ENCODE measurements at places on chromosomes 2 and 18.

GRCh38 chr2:184767059-184767458 is 168.7 kb downstream of the ZNF804A start:
- DNase-seq: no peak

DNA sequence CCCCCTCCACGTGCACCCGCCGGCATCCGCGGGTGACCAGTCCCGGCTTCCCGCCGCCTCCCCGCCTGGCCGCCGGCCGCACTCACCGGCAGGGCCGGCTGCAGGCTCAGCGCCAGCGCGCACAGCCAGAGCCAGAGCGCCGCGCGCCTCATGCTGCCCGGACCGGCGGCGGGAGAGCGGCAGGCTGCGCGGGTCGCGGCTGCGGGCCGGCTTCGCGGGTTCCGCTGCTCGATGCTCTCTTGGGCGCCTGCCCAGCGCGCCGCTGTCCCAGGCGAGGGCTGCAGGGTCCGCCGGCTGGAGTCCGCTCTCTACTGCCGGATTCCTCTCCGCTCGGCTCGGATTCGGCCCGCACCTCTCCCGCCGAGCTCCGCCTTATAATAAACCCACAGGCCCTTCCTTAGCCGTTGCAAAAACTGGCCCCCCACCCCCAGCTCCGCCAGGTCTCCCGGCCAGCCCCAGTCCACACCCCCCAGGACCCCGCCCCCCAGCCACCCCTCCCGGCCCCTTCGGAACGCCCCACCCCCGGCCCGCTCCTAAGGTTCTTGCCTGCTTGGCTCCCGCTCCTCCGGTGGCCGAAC is at the start of gene SDC1:
TSS of gene SDC1 (minus strand) at position 415 of the 578 bp plus-strand sequence. CDS start at position 152, 263 bp downstream.
- no peak for DNase-seq

- no peak for DNase-seq
Observed at GRCh38 chr2:128315829-128316776, 2.6 kb downstream of the HS6ST1 start.

- no peak for DNase-seq
Observed at GRCh38 chr2:43110442-43110871, 115.9 kb downstream of the ZFP36L2 start.

DNA sequence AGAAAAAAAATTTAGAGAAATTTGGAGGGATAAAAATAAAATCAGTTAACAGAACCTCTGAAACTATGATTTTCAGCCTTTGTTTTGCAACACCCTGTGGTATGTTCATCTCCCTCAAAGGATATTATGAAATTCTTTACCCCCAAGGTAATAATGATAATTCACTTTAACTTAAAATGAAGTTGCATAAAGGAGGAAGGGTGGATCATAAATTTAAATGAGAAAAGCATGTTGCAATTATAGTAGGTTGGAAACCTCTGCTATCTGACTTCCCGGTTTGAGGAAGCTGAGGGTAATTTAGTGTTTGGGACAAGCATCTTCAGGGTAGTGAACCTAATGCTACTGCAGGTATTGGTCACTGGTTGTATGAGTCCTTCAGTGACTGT is 102.9 kb downstream of the BABAM2 start:
- no peak for DNase-seq

DNA sequence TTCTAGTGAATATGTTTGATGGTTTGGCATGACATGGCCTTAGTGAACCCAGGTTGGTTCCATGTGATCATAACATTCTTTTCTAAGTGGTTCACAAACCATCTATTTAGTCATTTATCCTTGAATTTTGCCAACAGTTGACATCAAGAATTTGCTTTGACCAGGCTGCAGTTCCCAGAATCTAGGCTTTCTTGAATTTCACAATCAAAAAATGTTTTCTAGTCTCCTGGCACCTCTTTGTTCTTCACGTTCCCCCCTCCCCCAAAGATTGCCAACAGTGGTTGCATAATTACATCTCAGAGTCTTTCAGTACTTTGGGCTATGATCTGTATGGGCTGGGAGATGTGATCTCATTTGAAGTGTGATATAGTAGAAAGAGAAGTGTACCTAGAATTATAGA is 124.0 kb downstream of the GATA6 start:
- DNase-seq: no peak

GRCh38 chr2:233075966-233076339 is 15.8 kb downstream of the INPP5D start:
- no peak for DNase-seq

GRCh38 chr18:26040051-26040656 is 50.3 kb downstream of the SS18 start:
- DNase-seq: no peak

- DNase-seq: no peak
Observed at GRCh38 chr18:77607087-77607486, 357.4 kb downstream of the GALR1 start.

GRCh38 chr2:71742953-71743601 is 289.7 kb downstream of the DYSF start:
- no peak for DNase-seq

GRCh38 chr18:55149994-55150393 is 190.7 kb upstream of the CCDC68 start:
- no peak for DNase-seq

- DNase-seq: no peak
Observed at GRCh38 chr2:240498171-240498957, 59.4 kb downstream of the ANKMY1 start.

- DNase-seq: no peak
Observed at GRCh38 chr18:56191334-56191733, 447.1 kb downstream of the TXNL1 start.

GRCh38 chr2:100527440-100528015 is 35.3 kb upstream of the PDCL3 start:
- DNase-seq: no peak

GRCh38 chr2:11161747-11162146 is 6.5 kb downstream of the SLC66A3 start:
- no peak for DNase-seq

GRCh38 chr18:79682481-79682880 is 2.9 kb downstream of the CTDP1 start:
- DNase-seq: no peak

GRCh38 chr18:51941999-51942398 is 398.0 kb upstream of the DCC start:
- DNase-seq: no peak

GRCh38 chr2:217047631-217048030 is 187.8 kb upstream of the TNP1 start:
- DNase-seq: no peak

DNA sequence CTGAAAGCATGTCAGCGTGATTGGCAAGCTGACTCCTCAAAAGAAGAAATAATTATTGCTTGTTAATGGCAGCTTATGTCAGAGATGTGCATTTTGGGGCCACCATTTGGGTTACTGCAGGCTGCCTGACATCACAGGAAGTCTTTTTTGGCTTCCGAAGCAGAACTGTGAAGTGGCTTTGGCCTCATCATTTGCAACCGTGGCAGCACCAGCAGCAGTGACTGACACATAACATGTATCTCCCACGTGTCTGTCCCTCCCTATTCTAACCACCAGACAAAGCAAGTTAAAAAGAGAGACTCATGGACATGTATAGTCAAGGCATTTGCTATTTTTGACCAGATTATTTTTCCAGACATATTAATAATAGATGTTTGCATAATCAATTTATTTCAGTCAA is 488.7 kb upstream of the ACVR2A start:
- DNase-seq: no peak

Measured in stimulated activated CD4-positive, alpha-beta T cell treated with anti-CD3 and anti-CD28 coated beads, Interleukin-4, amount 100 ng/mL, for 1 hour (primary cell).